ENCODE measurements at places on chromosomes 4 and X.

GRCh38 chr4:139956507-139957017, 197.4 kb downstream of the MAML3 start:
- DNase-seq: no peak

DNA sequence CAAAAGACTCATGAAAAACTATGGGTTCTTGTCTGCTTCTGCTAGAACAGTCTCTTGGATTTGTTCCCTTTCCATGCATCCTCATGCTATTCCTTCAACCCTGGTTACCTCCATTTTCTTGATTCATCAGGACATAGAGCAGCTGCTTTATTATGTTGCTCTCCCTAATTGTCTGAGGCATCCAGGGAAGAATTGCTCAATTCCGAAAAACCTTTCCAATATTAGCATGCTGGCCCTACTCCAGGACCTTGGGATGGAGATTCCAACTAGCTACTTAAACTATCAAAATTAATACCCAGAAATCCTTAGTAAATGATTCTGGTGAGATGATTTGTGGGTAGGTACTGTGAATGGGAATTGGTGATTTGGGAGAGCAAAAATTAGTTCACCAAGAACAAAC, 56.6 kb upstream of the FAM47B start:
- no peak for DNase-seq

GRCh38 chrX:13797512-13797911, 19.4 kb downstream of the GPM6B start:
- DNase-seq: no peak

GRCh38 chrX:14964500-14964899, 91.3 kb downstream of the MOSPD2 start:
- no peak for DNase-seq

GRCh38 chrX:14386981-14387380, 142.4 kb upstream of the GLRA2 start:
- no peak for DNase-seq

GRCh38 chr4:139083956-139084803, 68.6 kb downstream of the NOCT start:
- peak; percentile 85 for DNase-seq

DNA sequence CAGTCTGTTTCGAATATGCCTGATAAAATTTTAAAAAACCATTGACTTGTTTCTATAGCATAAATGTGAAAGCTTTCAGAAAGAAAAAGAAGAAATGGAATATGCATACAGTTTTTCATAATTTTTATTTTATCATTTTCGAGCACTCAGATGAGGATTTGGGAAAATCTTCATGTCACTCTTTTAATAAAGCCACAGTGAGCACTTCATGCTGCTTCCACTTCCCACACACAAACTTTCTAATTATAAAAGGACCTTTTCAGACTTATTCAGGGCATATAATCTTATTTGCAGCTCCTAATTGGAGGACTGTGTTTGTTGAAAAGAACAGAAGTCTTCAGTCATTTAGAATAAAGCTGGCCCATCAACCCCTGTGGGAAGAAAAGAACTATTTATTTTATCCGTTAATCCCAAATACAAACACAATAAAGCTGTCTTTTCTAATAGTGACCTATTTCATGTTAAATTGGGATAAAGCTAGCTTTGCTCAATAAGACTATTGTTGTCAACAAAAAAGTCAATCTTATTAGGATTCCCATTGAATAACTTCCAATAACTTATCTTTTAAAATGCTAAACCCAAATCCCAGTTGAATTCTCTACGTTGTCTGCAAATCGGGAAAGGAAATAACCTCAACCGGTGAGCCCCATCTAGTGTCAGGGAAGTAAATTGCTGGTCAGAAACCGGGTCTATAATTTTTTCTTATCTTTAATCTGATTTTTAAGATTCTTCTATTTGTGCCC, 211.5 kb downstream of the PDGFRA start:
- DNase-seq: no peak

GRCh38 chr4:11912886-11913285, 484.2 kb upstream of the HS3ST1 start:
- no peak for DNase-seq

DNA sequence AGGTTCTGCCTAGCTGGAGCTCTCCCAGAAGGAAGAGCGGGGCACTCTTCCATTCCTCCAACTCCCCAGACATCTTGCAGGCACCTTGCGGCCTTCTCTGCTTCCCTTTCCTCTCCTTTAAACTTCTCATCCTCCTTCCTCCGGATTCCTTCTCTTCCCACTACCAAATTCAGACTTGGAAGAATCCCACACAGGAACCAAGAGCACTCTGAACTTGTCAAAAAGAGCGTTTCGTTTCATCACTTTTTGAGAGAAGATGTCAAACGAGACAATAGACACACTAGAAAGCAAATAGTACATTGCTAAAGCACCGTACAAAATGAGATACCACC, 512 bp upstream of the UCP1 start:
- DNase-seq: no peak

DNA sequence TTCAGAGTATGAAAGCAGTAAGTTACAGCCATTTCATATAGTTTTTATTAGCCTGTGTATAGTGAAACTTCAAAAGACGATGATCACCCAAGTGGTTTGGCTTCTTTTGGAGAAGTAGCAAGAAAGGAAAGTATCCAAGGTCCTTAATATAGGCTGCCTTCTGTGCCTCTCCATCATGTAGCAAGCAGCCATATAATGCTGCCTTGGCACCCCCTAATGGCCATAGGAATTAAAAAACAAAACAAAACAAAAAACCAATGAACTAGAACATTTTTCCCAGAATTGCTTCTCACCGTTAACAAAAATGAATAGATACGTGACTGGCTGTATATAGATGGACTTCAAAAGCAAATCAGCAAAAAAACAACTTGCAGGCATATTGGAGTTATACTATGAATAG, 18.9 kb downstream of the LAMP2 start:
- DNase-seq: peak; percentile 18

- DNase-seq: no peak
Observed at GRCh38 chr4:74056114-74056857, 17.8 kb upstream of the CXCL3 start.

GRCh38 chrX:1537031-1537715, at the start of gene P2RY8:
TSS of gene P2RY8 (minus strand) at chrX:1537185. CDS start at chrX:1466558, 70,627 bp downstream.
- DNase-seq: peak; percentile 90

GRCh38 chrX:124814106-124814505, 467.7 kb downstream of the SH2D1A start:
- no peak for DNase-seq

- no peak for DNase-seq
Observed at GRCh38 chr4:95085124-95085833, 327.5 kb downstream of the BMPR1B start.

GRCh38 chr4:166195101-166195500, 322.1 kb downstream of the TLL1 start:
- no peak for DNase-seq

DNA sequence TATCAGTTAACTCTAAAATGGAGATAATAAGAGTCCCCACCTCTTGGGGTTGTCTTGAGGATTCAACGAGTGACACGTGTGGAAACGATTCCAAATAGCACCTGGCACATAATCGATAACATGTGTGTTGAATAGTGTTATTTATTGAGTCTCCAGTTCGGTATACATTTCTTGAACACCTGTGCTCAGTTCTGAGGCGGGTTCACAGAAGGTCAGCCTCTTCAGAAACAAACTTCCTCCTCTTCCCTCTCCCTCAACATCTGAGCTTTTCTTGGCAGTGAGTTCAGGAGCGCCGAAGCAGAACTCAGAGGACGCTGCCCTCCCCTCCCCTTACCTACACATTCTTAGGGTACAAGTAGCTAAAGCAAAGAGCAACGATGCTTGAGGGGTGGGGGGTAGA, 934 bp downstream of the PDHA1 start:
- DNase-seq: no peak

GRCh38 chrX:136586386-136586785, 54.4 kb downstream of the VGLL1 start:
- DNase-seq: peak; percentile 57

- DNase-seq: peak; percentile 38
Observed at GRCh38 chr4:81494031-81494431, 22.3 kb upstream of the RASGEF1B start.

DNA sequence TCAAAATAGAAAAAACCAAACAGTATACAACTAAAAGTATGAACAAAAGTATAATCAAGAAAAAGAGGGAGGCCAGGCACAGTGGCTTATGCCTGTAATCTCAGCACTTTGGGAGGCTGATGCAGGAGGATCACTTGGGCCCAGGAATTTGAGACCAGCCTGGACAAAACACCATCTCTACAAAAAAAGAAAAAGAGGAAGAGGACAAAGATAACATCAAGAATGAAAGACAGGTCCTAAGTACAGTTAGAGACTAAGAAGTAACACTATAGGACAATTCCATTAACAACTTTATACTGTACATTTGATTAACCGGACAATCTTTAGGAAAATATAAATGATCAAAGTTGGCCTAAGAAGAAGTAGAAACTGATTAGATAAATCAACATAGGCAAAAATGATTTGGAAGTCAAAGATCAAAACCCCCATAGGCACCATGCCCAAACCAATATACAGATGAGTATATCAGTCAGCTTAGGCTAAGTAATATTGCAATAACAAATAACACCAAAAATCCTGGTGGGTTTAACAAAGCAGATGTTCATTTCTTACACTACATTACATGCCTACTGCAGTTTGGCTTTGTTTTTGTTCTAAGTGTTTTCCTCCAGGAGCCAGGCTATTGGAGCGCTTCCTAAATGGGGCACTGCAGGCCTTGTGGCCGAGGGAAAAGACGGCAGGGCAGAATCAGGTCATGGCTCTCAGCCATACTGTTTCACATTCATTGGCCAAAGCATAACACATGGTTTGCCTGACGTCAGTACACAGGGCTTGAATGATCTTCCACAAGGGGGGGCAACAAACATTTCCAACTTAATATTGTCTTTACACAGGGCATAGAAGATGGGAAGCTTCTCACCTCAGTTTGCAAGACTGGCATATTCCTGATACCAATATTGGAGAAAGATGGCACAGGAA, 42.2 kb upstream of the HGFAC start:
- no peak for DNase-seq

- DNase-seq: no peak
Observed at GRCh38 chrX:20151689-20152088, 10.1 kb upstream of the EIF1AX start.

GRCh38 chrX:107204068-107204605, 2.1 kb downstream of the NUP62CL start:
- DNase-seq: no peak

DNA sequence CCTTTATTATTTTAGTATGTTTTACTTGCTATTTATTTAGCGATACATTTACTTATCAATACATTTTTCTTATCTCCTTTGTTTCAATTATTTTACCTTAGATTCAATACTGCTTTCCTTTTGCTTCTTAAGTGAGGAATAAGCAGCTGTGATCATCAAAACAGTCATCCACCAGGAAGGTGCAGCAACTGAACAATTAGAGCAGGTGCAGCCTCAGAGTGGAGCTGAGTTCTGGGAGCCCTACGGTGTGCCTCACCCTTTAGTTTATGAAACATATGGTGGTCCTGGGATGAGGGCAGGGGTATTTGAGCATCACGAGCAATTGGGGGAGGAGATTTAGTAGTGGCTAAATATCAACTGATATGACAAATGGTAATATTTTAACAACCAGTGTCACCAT, 111.0 kb downstream of the FRYL start:
- no peak for DNase-seq
